ENCODE measurements at places on chromosomes 1 and 21.
A peak's percentile ranks its signal among the peaks of the same experiment; 100 is the strongest.

DNA sequence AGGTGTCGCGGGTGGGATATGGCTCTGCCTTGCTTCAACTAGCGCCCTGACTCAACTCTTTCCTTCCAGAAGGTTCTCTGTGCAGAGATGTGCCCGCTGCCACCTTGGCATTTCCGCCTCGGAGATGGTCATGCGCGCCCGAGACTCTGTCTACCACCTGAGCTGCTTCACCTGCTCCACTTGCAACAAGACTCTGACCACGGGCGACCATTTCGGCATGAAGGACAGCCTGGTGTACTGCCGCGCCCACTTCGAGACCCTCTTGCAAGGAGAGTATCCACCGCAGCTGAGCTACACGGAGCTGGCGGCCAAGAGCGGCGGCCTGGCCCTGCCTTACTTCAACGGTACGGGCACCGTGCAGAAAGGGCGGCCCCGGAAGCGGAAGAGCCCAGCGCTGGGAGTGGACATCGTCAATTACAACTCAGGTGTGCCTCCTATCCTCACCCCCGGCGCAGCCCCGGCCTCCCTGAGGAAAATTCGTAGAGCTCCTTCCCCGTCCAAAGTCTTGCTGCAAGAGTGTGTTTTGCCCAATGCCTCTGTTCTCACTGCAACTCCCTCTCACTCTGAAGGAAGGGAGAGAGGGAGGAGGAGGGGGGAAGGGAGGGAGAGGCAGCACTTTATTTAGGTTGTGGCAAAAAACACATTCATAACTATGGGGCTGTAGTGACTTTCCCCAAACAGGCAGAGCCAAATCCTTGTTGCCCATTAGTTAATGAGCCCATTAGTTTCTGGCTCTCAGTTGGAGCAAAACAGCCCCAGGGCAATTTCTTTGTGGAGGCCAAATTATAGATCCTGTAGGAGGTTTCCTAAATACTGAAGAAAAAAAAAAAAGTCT, 4.3 kb downstream of the LHX9 start:
- DNase-seq = no peak

DNA sequence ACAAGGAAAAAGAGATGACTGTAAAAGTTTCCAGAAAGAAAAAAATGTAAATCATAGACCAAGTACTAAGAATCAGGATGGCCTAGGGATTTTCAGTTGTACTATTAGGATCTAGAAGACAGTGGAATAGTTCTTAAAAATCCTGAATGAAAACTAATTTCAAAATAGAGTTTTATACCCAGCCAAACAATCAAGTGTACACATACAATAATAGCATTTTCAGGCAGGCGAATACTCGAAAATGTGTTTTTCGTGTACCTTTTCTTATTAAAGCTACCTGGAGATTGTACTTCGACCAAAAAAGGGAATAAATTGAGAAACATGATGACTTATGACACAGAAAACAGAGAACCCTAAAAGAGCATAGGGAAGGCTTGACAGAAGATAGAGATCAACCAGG, 118.6 kb downstream of the SDCCAG8 start:
- DNase-seq = no peak

- no peak for DNase-seq
Observed at GRCh38 chr1:201594575-201595245, 55.8 kb downstream of the NAV1 start.

DNA sequence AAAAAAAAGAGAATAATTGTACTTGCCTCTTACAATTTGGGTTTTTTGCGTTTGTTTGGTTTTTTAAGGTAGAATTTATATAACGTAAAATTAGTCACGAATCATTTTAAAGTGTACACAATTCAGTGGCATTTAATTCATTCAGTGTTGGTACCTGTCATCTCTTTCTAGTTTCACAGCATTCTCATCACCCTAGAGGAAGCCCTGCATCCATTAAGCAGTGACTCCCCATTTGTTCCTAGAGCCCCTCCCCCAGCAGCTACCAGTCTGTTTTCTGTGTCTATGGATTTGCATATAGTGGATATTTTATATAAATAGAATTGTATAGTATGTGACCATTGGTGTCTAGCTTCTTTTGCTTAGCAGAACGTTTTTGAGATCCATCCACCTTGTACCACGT, 233.2 kb upstream of the FMN2 start:
- no peak for DNase-seq

GRCh38 chr1:40769815-40770214, 13.8 kb upstream of the KCNQ4 start:
- no peak for DNase-seq

- DNase-seq = no peak
Observed at GRCh38 chr1:42144711-42145388, 8.4 kb upstream of the GUCA2B start.

DNA sequence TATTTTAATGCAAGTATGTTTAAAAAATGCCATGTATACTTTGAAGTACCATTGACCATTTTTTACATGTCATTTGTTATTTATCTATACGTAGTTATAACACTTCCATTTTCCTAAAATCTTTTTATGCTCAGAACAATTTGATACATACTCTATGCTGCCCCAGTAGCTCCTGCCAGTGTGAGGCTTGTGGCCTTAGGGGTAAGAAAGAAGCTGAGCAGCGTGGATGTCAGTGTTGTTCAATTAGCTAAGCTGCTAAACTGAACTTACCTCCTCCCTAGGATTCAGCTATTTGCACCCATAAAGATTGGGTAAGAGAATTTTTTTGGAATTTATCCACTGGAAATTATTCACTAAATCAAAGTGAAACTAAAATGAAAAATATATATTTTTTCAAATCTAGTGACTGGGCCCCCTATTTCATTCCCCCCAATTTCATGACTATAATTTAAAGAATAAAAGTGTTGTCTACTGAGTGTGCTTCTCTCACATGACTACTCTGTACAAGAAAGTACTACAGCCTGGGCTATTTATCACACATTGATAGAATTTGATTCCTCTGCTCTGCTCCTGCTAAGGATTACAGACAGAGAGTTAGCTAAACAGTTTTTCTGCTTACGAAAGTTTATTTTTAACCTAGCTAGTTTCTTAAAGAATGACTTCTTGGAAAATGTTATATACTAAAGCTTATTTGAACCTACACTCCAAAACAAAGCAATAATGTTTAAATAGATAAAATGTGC, 1030.3 kb upstream of the ADGRL4 start:
- no peak for DNase-seq

- DNase-seq = no peak
Observed at GRCh38 chr1:14320518-14320917, 278.0 kb upstream of the KAZN start.

- DNase-seq = peak; percentile 23
Observed at GRCh38 chr1:93608187-93609109, 73.2 kb downstream of the BCAR3 start.

DNA sequence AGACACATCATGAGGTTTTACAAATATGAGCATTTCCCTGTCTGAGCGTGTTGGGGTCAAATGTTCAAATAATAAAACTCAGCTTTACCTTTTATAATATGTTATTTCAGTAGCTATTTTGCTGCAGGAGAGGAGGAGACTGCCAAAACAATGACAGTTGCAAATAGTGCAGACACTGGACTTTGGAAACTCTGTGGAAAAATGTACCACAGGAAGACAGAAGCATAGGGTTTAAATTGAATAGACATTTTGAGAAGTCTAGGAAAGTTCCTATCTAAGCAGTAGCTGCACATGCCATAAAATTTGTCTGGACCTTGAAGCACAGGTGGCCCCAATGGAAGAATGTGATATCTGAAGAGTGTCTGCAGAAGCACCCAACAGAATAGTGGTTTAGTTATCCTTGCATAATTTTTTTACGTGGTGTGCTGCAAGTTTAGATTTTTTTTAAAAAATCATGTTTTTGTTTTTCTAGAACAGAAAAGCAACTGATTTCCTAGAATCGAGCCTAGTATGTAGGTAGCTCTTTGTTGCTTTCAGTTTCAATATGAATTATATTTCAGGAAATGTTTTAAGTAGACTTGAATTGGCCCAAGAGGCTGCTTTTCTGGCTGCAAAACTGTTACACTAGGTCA, 14.0 kb upstream of the GBP5 start:
- no peak for DNase-seq

GRCh38 chr1:62384276-62385005, 52.4 kb upstream of the USP1 start:
- DNase-seq = no peak

DNA sequence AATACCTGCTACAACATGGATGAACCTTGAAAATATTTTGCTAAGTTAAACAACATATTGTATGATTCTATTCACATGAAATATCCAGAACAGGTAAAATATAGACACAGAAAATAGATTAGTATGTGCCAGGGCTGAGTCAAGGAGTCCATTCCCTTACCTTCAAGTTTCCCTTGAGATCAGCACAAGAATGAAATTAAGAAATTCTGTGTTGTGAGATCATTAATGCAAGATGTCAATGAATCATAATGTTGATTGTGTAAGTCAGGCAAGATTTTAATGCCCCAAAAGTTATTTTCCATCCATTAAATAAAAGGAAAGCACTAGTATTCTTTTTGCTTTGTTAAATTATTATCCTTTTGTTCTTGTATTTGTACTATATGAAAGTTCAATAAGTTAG, 139.4 kb downstream of the MRPL39 start:
- DNase-seq = no peak

GRCh38 chr1:154406572-154406879, 1.4 kb downstream of the IL6R start:
- no peak for DNase-seq

- DNase-seq = no peak
Observed at GRCh38 chr1:41695118-41695745, 210.7 kb upstream of the EDN2 start.

GRCh38 chr1:167149793-167150491, 56.1 kb downstream of the STYXL2 start:
- no peak for DNase-seq

DNA sequence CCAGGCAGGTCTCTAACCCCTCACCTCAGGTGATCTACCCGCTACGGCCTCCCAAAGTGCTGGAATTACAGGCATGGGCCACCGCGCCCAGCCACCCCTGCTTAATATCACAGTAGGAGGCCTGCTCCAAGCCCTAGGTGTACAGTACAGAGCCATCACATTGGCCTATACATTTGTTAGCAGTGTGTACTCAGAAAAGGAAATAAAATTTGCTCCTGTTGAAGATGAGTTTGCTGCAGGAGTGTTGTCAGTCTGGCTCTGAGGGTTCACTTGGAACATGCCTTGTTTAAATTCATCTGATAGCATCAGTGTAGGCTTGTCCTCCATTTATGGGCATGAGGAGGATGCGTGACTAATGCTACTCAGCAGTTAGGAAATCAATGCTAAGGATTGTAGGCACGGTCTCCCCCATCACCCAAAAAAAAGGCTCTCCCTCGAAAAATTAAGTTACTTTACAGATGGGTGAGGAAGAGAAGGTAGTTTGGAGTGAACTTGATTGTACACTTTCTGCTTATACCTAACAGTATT, 4.6 kb upstream of the ENAH start:
- no peak for DNase-seq

GRCh38 chr1:22804969-22805671, 94.5 kb downstream of the EPHB2 start:
- DNase-seq = no peak

DNA sequence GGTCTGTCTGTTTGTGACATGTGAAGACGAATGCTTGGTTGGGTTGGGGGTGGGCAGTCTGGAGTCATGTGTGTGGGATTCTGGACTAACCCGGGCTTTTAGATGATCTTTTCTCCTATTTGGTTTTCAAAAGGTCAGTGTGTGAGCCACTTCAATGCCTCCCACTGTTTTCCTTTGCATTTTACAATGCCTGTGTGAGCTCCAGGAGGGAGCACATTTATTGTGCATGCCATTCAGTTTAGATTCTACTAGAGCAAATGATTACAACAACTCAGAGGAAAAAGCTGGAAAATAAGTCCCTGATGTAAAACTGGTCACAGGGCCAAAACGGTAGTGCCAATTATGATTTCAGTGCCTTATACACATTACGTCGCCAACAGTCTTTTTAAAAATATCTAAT, 90.9 kb downstream of the LYPLAL1 start:
- no peak for DNase-seq

DNA sequence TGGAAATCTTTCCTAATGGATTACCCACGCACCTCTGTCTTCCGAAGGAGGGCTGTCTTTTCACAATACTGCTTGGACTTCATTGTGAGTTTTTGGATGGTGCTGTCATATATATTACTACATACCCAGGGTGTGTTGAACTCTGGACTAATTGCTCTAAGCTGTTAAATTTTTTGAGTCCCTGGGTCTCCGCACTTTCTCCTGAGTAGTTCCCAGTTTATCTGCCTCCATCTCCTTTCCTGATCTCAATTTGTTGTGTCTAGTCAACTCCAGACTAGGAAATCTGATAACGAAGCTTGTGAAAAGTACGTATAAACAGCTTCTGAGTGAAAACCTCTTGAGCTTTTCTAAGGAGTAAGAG, 211.1 kb downstream of the ROR1 start:
- DNase-seq = no peak

DNA sequence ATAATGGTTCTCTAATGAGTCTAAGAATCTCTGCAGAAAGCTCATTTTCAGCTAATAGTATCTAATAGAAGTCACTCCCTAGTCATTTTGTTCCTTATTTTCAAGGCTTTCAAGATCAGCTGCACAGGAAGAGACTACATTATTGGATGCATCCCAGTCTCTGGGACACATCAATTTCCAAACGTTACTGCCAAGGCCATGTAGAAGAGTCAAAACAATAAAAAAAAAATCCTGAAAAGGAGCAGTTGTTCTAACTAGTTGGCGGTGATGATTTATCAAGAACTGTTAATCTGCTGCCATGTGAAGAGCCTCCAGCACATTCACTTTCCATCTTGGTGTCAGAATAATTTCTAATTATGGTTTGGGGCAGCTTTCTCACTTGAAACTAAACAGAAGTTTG, 5.7 kb downstream of the DDAH1 start:
- DNase-seq = no peak

GRCh38 chr1:181423301-181423918, 59.9 kb upstream of the CACNA1E start:
- peak; percentile 13 for DNase-seq

GRCh38 chr1:119001181-119002027, 13.3 kb upstream of the TBX15 start:
- no peak for DNase-seq

DNA sequence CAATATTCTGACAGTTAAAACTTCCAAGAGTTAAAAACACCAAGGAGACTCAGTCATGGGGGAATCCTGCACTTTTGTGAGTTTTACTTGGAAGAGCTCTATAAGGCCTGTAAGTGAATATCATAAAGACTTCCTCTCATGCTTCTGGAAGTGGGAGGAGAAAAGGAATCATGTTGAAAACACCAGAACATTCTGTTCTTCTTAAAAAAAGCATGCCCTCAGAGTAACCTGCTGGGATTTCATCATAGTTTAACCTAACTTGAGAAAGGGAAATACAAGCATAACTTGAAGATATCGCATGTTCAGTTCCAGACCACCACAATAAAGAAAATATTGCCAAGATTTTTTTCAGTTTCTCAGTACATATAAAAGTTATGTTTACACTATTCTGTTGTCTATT, 51.9 kb downstream of the COL11A1 start:
- no peak for DNase-seq

GRCh38 chr1:100631015-100631551, 88.5 kb upstream of the VCAM1 start:
- DNase-seq = no peak
